AG08395 (cell line): ENCODE measurements at places on chromosomes 11 and 22.

- peak; percentile 25 for DNase-seq
Measured at GRCh38 chr11:106482917-106483785, 405.7 kb downstream of the AASDHPPT start.

- DNase-seq = no peak
Measured at GRCh38 chr11:93573184-93573583, 30.0 kb upstream of the SMCO4 start.

DNA sequence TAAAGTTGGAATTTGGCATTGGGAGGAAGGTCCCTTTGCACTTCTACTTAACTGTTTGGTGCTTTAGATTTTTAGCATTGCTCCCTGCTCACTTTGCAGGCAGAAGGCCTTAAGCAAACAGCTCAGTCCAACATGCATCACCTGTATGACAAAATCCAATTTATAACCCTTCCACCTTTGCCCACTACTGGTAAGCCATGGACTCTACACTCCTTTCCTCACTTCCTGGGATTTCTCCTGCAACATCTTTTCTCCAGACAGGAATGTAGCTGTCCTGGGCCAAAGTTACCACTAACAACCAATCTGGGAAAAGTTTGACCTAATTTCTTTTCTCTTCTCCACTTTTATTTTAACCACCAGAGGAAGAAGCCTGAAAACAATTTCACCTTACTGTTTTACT, 1.8 kb upstream of the OR2D2 start:
- DNase-seq = no peak

- DNase-seq = no peak
Measured at GRCh38 chr11:3192511-3193372, 25.9 kb downstream of the MRGPRG start.

- DNase-seq = no peak
Measured at GRCh38 chr11:46348566-46349401, 1.5 kb downstream of the DGKZ start.

- DNase-seq = no peak
Measured at GRCh38 chr11:45621588-45621987, 43.8 kb downstream of the CHST1 start.

GRCh38 chr11:118615976-118616371, 8.6 kb downstream of the PHLDB1 start:
- DNase-seq = no peak

GRCh38 chr11:59990421-59990820, 26.6 kb upstream of the OOSP4B start:
- DNase-seq = no peak

DNA sequence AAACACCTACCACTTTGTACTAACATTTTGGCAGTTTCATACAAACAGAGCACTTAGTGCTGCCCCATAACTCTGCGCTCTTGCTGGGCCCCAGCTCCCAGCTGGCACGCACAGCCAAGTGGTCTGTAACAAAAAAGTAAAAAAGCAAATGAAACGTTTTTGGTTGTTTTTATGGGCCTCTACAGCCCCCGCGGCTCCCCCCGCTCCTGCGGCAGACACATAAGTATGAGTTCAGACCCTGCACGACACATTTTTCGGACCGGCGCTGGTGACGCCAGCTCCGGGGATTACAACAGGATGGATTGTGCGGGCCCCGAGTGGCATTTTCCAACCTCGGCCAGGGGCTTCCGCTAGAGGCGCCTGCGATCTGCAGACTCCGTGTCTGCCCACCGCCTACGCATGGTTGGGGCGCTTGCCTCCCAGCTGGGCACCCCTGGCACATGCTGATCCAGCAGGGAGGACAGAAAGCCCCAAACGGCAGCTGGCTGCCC, 418.2 kb downstream of the SOX6 start:
- DNase-seq = no peak

GRCh38 chr11:46322759-46323158, 24.5 kb upstream of the DGKZ start:
- DNase-seq = peak; percentile 52

GRCh38 chr11:23079382-23079813, 219.1 kb upstream of the CCDC179 start:
- no peak for DNase-seq

- peak; percentile 87 for DNase-seq
Measured at GRCh38 chr11:47917599-47918369, 62.6 kb upstream of the PTPRJ start.

DNA sequence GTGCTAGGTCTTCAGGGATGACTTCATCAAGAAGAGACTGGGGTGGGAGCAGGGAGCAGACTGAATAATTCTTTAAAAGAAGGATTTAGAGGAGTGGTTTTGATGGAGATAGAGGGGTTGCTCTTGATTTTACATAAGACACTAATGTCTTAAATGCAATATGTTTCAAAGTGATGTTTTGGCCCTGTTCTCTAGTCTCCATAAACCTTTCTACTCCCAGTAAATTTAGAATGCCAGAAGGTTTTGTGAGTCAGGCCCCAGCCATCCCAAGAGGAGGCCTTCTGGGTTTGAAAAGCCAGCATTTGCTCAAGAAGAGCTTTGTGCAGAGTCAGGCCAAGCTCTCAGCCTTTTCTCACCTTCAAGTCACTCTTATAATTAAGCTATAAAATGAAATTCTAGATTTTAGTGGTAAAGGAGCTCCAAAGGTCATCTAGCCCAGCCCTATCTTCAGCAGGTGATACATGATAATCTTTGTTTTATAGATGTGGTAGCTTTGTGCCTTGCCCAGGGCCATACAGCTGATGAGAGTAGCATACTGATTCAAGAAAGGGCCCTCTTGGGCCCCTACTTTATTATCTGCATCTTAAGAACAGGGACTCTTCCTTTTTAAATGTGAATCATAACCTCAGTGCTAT, 122.8 kb upstream of the MTNR1B start:
- no peak for DNase-seq

GRCh38 chr11:73317373-73317772, 9.3 kb downstream of the ARHGEF17 start:
- DNase-seq = peak; percentile 27

DNA sequence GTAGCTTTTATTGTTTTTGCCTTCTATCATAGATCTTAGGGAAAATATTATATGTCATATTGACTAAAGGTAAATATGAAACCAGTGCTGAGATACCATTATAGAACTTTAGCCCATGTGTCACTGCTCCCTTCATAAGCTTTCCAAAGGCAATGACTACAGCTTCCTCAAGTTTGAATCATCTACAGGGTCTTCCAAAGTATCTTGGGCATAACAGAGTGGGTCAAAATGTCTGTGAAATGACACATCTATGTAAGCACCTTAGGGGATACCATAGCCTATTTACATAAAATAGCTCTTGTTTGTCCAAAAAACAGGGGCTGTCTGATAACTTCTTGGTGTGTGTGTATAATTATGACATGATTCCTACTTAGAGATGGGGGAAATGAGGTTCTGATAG, 52.5 kb downstream of the RELT start:
- no peak for DNase-seq

GRCh38 chr11:36090356-36091109, 146.7 kb downstream of the LDLRAD3 start:
- DNase-seq = no peak

- no peak for DNase-seq
Measured at GRCh38 chr11:98069861-98070260, 950.9 kb upstream of the CNTN5 start.

DNA sequence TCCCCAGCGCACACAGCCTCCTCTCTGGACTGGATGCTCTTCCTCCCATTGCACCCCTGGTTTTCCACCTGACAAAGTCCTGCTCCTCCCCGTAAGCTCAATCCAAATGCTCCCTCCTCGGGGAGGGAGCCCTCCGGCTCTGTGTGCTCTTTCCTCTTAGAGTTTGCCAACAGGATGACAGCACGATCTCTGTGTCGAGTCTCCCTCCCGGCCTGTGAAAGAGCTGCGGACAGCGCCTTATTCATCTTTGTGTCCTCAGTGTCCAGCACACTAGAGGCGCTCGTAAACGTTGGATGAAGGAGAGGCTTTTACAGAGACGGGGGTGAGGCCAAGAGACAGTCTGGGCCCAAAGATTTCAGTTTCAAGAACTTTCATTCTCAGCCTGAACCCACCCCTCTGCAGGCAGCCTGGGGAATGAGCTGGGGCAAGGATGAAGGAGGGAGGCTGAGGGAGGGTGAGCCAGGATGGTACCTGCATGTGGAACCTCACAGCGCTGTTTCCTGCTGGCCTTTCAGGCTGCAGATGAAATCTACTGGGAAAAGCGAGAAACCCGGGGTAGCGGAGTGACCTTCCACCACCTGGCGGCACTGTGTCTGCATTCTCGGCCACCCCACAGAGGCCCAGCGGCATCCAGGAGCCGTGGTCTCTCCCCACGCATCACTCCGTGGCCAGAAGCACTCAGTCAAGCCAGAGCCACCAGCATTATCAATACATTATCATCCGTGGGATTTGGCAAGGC, 8.5 kb upstream of the TMPRSS4 start:
- DNase-seq = no peak
